ENCODE measurements at places on chromosomes 13 and 19. TPM values are rescaled to one million over a fixed set of nuclear protein-coding genes. Genes with fewer than 3 reads are reported as not detected.
A peak's percentile ranks its signal among the peaks of the same experiment; 100 is the strongest.

The FCHO1 gene
- total RNA-seq, result 5.9 TPM

- no peak overlapping the region for H3K27ac ChIP-seq
- H3K27me3 ChIP-seq, result peaks cover 33% of the 10 kb centered on the region
- no peaks in the 10 kb centered on the region for H3K4me1 ChIP-seq
- DNase-seq, result peak; percentile 78
- no peaks in the 10 kb centered on the region for H3K36me3 ChIP-seq
These were observed 2.8 kb downstream of the MAST1 start for GRCh38 chr19:12841094-12841493.

The CEACAM4 gene
- total RNA-seq, result 4.7 TPM

The ONECUT3 gene
- total RNA-seq, result not detected

DNA sequence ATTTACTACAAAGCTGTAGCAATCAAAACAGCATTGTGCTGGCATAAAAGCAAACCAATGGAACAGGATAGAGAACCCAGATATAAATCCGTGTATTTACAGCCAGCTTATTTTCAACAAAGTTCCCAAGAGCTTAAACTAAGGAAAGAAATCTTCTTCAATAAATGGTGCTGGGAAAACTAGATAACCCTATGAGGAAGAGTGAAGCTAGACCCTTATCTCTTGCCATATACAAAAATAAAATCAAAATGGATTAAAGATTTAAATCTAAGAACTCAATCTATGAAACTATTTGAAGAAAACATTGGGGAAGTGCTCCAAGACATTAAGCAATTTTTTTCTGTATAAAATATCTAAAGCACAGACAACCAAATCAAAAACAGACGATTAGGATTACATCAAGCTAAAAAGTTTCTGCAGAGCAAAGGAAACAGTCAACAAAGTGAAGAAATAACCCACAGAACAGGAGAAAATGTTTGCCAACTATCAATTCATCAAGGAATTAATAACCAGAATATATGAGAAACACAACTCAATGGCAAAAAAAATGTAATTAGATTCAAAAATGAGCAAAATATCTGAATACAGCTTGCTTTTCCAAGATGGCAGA, 480.7 kb downstream of the LMO7 start:
- H3K27me3 ChIP-seq, result no peaks in the 10 kb centered on the region
- H3K4me3 ChIP-seq, result no peak overlapping the region
- DNase-seq, result no peak
- H3K36me3 ChIP-seq, result no peaks in the 10 kb centered on the region
- H3K27ac ChIP-seq, result no peak overlapping the region

DNA sequence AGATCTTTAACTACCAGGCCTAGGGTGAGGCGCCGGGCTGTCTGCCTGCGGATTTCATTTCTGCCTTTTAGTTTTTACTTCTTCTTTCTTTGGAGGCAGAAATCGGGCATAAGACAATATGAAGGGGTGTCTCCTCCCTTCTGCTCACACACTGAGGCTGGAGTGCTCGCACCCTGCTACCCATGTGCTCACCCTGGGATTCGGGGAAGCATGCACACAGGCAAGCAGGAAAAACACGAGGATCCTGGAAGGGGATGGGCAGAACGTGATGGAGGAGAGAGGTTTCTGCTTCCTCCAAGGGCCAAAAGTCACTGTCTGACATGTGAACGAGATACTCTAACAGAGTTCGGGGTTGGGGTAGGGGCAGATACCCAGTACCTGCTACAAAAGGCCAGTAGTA, 28.4 kb downstream of the ZNF823 start:
- H3K27ac ChIP-seq, result no peak overlapping the region
- no peak overlapping the region for H3K4me3 ChIP-seq
- no peaks in the 10 kb centered on the region for H3K4me1 ChIP-seq
- no peak for DNase-seq

The ZNF845 gene
- 9.2 TPM for total RNA-seq

DNA sequence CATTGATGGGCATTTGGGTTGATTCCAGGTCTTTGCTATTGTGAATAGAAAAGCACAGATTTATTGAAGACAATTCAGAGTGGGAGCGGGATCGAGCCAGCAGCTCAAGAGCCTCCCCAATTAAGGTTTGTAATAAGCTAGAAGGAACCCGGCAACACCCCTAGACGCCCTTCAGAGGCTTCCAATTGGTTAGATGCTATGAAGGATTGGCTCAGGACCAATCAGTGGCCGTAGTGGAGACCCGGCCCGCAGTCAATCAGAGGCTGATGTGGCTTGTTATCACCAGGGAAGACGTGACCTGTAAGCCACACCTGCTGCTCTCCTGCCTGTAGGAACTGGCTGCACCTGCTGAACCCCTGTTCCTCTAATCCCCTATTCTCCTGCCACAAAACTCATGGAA, 14.6 kb downstream of the SIGLEC11 start:
- H3K27me3 ChIP-seq, result no peaks in the 10 kb centered on the region
- no peak overlapping the region for H3K4me3 ChIP-seq
- DNase-seq, result no peak
- H3K4me1 ChIP-seq, result no peaks in the 10 kb centered on the region
- no peak overlapping the region for H3K27ac ChIP-seq

The ZNF560 gene
- total RNA-seq, result not detected

- DNase-seq, result no peak
- H3K27ac ChIP-seq, result peak overlapping the region; percentile 69
- H3K4me1 ChIP-seq, result no peaks in the 10 kb centered on the region
- H3K4me3 ChIP-seq, result peak overlapping the region; percentile 82
- no peaks in the 10 kb centered on the region for H3K36me3 ChIP-seq
- no peaks in the 10 kb centered on the region for H3K27me3 ChIP-seq
These were observed 748 bp downstream of the LHFPL6 start for GRCh38 chr13:39602277-39602613.

- H3K27me3 ChIP-seq, result no peaks in the 10 kb centered on the region
- H3K4me3 ChIP-seq, result no peak overlapping the region
- DNase-seq, result no peak
These were observed 7.9 kb downstream of the AXL start for GRCh38 chr19:41226874-41227390.

The GSX1 gene
- not detected for total RNA-seq

The CYP4F2 gene
- total RNA-seq, result 0.31 TPM

The MBNL2 gene
- 70.5 TPM for total RNA-seq

The PTGER1 gene
- 19.0 TPM for total RNA-seq

GRCh38 chr13:53206455-53206854, 177.8 kb downstream of the OLFM4 start:
- H3K4me3 ChIP-seq, result no peak overlapping the region
- no peaks in the 10 kb centered on the region for H3K4me1 ChIP-seq
- H3K27me3 ChIP-seq, result peaks cover 3% of the 10 kb centered on the region
- DNase-seq, result no peak

The TUBA3C gene
- not detected for total RNA-seq

The ZMYM5 gene
- 15.2 TPM for total RNA-seq

- no peaks in the 10 kb centered on the region for H3K27me3 ChIP-seq
- H3K4me3 ChIP-seq, result no peak overlapping the region
- DNase-seq, result no peak
- H3K36me3 ChIP-seq, result no peaks in the 10 kb centered on the region
These were observed 53.9 kb upstream of the OBI1 start for GRCh38 chr13:78712831-78713230.

DNA sequence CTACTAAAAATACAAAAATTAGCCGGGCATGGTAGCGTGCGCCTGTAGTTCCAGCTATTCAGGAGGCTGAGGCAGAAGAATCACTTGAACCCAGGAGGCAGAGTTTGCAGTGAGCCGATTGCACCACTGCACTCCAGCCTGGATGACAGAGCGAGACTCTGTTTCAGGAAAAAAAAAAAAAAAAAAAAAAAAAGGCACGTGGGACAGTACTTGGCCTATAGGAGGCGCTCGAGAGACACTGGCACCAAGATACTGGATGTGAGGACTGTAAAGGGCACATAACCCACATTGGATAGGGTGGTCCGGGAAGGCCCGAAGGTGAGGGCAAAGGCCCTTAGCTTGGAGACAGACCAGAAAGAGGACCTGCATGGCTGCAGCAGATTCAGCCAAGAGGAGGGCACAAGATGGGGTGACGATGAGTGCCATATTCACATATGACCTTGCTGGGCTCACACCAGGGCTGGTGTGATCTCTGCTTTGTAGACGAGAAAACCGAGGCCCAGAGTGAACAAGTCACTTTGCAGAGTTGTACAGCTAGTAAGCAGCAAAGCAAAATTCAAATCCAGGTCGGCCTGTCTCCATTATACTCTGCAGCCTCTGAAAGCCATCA, 89.4 kb downstream of the DPF1 start:
- no peaks in the 10 kb centered on the region for H3K4me1 ChIP-seq
- no peaks in the 10 kb centered on the region for H3K27me3 ChIP-seq
- DNase-seq, result peak; percentile 61
- no peaks in the 10 kb centered on the region for H3K36me3 ChIP-seq
- H3K27ac ChIP-seq, result no peak overlapping the region
- no peak overlapping the region for H3K4me3 ChIP-seq

The ADPRHL1 gene
- total RNA-seq, result 1.5 TPM

GRCh38 chr13:40992678-40993518, 26.2 kb downstream of the ELF1 start:
- H3K4me1 ChIP-seq, result peaks cover 8% of the 10 kb centered on the region
- peak overlapping the region; percentile 26 for H3K27ac ChIP-seq
- DNase-seq, result peak; percentile 35
- H3K36me3 ChIP-seq, result no peaks in the 10 kb centered on the region

- no peaks in the 10 kb centered on the region for H3K27me3 ChIP-seq
- H3K4me3 ChIP-seq, result no peak overlapping the region
- no peaks in the 10 kb centered on the region for H3K4me1 ChIP-seq
- H3K27ac ChIP-seq, result no peak overlapping the region
- H3K36me3 ChIP-seq, result no peaks in the 10 kb centered on the region
These were observed 29.5 kb downstream of the PEPD start for GRCh38 chr19:33492090-33492489.

The TMEM38A gene
- total RNA-seq, result 5.8 TPM

The ATP4B gene
- 0.16 TPM for total RNA-seq

GRCh38 chr13:99303863-99304521, 3.2 kb downstream of the GPR183 start:
- no peaks in the 10 kb centered on the region for H3K4me1 ChIP-seq
- H3K36me3 ChIP-seq, result no peaks in the 10 kb centered on the region
- no peak overlapping the region for H3K27ac ChIP-seq
- no peaks in the 10 kb centered on the region for H3K27me3 ChIP-seq
- no peak for DNase-seq
- H3K4me3 ChIP-seq, result no peak overlapping the region

The ZNF813 gene
- 5.1 TPM for total RNA-seq

The FAAP24 gene
- 2.0 TPM for total RNA-seq

The SOX1 gene
- total RNA-seq, result not detected

DNA sequence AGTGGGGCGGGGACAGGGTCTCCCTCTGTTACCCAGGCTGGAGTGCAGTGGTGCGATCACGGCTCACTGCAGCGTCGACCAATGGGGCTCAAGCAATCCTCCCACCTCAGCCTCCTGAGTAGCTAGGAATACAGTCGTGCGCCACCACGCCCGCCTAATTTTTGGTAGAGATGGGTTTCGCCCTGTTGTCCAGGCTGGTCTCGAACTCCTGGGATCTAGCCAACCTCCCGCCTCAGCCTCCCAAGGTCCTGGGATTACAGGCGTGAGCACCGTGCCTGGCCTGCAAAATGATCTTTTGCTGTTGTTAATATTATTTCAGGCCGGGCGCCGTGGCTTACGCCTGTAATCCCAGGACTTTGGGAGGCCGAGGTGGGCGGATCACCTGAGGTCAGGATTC, 621 bp upstream of the TGDS start:
- H3K4me1 ChIP-seq, result peaks cover 10% of the 10 kb centered on the region
- peak overlapping the region; percentile 88 for H3K4me3 ChIP-seq
- no peaks in the 10 kb centered on the region for H3K27me3 ChIP-seq
- H3K36me3 ChIP-seq, result no peaks in the 10 kb centered on the region
- no peak overlapping the region for H3K27ac ChIP-seq

DNA sequence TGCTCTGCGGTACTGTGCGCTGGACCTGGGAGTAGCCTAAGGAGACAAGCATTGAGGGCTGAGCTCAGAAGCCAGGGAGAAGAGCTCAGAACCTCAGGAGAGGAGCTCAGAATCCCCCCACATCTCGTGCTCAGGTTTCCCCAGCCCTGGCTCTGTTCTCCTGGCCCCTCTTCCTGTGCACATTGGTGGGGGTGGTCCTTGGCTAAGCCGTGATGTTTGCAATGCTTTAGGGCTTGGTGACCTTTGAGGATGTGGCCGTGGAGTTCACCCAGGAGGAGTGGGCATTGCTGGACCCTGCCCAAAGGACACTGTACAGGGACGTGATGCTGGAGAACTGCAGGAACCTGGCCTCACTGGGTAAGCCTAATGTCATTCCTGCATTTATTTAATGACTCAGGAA, 6.6 kb downstream of the ZNF557 start:
- H3K27ac ChIP-seq, result no peak overlapping the region
- H3K4me1 ChIP-seq, result no peaks in the 10 kb centered on the region
- no peak for DNase-seq
- H3K4me3 ChIP-seq, result no peak overlapping the region

The MAP4K1 gene
- total RNA-seq, result 17.7 TPM

- no peak overlapping the region for H3K4me3 ChIP-seq
- no peak for DNase-seq
- H3K27me3 ChIP-seq, result no peaks in the 10 kb centered on the region
- H3K4me1 ChIP-seq, result no peaks in the 10 kb centered on the region
These were observed 11.4 kb downstream of the CHAMP1 start for GRCh38 chr13:114325729-114326128.

- H3K27ac ChIP-seq, result no peak overlapping the region
- no peaks in the 10 kb centered on the region for H3K27me3 ChIP-seq
- H3K4me3 ChIP-seq, result no peak overlapping the region
These were observed 69.7 kb downstream of the RASA3 start for GRCh38 chr13:114062754-114063153.

DNA sequence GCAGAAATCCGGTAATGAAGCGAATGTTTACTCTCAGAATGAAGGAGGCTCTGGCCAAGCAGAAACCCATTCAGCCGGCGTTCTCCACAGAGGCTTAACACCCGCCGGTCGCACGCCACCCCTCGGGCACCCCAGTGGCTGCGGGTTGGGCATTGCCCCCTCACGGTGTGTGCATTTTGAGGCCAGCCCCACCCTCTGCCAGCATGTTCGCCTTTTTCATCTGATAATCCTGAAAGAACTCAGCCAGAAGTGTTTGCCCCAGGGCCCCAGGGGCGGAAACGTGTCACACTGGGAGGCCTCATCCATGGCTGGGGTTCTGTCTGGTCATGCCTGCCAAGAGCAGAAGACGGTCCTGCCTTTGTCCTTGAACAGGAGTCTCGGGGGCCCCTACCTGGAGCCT, 34.2 kb downstream of the COMP start:
- no peak overlapping the region for H3K4me3 ChIP-seq
- DNase-seq, result peak; percentile 71
- H3K27me3 ChIP-seq, result no peaks in the 10 kb centered on the region
- no peak overlapping the region for H3K27ac ChIP-seq
- H3K4me1 ChIP-seq, result no peaks in the 10 kb centered on the region

- H3K4me1 ChIP-seq, result peaks cover 14% of the 10 kb centered on the region
- no peak overlapping the region for H3K27ac ChIP-seq
- H3K36me3 ChIP-seq, result no peaks in the 10 kb centered on the region
- DNase-seq, result no peak
- H3K27me3 ChIP-seq, result no peaks in the 10 kb centered on the region
These were observed 8.0 kb upstream of the LSM4 start for GRCh38 chr19:18330868-18331267.

- no peaks in the 10 kb centered on the region for H3K27me3 ChIP-seq
- DNase-seq, result peak; percentile 98
- peaks cover 4% of the 10 kb centered on the region for H3K4me1 ChIP-seq
These were observed at the start of gene ZNF486 for GRCh38 chr19:20167020-20167644. TSS of gene ZNF486 (plus strand) at chr19:20167214. CDS start at chr19:20167331, 117 bp downstream.

The TMEM255B gene
- 29.3 TPM for total RNA-seq
